ENCODE measurements at places on chromosomes 13 and 19. TPM values are rescaled to one million over a fixed set of nuclear protein-coding genes. Genes with fewer than 3 reads are reported as not detected.

DNA sequence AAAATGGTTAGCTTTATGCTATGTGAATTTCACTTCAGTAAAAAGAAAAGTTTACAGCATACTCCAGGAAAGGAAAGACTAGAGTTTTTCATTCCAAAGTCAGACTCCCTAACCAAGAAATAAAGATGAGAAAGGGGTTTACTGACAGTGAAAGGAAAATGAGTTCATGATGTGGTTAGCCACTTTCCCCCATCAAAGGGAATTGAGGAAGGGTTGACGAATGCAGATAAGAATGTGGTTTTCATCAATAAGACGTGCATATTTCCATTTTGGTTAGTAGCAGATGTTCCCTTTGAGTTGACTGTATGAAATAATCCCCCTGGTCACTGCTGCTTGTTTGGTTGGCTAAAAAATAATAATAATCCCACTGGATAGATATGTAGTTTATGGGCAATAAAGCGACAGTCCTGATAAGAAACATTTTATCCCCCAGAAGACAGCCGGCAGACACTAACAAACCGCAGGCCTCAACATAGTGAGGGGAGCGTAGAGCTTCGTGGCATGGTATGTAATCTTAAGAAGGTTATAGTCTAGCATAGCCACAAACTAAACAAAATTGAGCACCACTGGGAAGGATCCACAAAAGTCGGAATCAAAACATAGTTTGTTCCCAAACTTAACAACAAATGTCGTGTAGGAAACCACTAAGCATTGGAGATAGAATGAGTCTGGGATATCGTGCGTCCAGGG lies 114.8 kb downstream of the COL4A2 start:
- no peak overlapping the region for H3K27ac ChIP-seq
- no peak overlapping the region for H3K4me3 ChIP-seq
- no peaks in the 10 kb centered on the region for H3K36me3 ChIP-seq
- H3K4me1 ChIP-seq, result peaks cover 4% of the 10 kb centered on the region
- H3K27me3 ChIP-seq, result peaks cover 80% of the 10 kb centered on the region

GRCh38 chr13:88257706-88258105 lies 586.5 kb downstream of the SLITRK5 start:
- peaks cover 7% of the 10 kb centered on the region for H3K36me3 ChIP-seq
- no peak overlapping the region for H3K4me3 ChIP-seq
- H3K27ac ChIP-seq, result no peak overlapping the region
- no peak for DNase-seq
- no peaks in the 10 kb centered on the region for H3K4me1 ChIP-seq

DNA sequence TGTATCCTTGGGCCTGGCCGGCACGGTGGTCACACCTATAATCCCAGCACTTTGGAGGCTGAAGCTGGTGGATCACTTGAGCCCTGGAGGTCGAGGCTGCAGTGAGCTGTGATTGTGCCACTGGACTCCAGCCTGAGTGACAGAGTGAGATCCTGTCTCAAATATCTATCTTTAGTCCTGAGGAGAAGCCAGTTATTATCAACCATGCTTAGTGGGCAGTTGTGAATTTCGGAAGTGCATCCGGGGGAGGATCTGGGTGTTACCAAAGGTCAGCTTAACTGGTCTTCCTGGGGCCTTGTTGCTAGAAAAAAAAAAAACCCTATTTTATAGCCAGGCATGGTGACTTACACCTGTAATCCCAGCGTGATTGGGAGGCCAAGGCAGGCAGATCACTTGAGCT lies 9.6 kb downstream of the DHDH start:
- no peaks in the 10 kb centered on the region for H3K4me1 ChIP-seq
- H3K27ac ChIP-seq, result no peak overlapping the region
- H3K4me3 ChIP-seq, result no peak overlapping the region
- no peak for DNase-seq

DNA sequence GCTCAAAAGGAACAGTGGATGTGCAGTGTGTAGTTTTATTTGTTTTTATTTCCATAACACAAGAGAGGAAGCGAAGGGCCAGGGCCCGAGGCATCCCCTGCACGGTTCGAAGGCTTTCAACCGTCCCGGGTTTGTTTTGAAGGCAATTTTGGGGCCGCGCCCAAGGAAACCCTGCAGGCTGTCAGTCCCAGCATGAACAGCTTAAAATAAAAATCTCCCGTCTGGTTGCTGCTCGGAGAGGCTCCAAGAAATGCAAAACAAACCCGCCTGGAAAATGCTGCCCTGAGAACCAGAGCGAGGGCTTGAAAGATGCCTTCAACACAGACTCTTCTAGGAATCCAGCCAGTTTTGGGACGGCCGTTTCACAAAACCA lies 16.0 kb downstream of the LSM4 start:
- peak overlapping the region; percentile 98 for H3K27ac ChIP-seq
- no peaks in the 10 kb centered on the region for H3K27me3 ChIP-seq
- peaks cover 10% of the 10 kb centered on the region for H3K4me1 ChIP-seq
- no peak for DNase-seq
- no peaks in the 10 kb centered on the region for H3K36me3 ChIP-seq

DNA sequence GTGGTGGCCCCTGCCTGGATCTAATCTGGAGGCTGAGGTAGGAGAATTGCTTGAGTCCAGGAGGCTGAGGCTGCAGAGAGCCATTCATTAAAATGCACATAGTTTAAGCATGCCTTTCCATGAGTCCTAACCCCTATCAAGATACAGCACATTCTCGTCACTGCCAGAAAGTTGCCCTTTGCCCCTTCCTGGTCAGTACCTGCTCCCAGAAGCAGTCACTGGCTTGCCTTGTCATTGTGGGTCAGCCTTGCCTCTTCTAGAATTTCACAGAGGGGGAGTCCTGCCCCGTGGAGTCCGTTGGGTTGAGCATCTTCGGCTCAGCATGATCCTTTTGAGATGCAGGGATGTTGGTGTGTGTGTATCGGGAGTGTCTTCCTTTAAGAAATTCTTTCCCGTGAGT lies 10.8 kb downstream of the BICRA start:
- peaks cover 15% of the 10 kb centered on the region for H3K4me1 ChIP-seq
- no peaks in the 10 kb centered on the region for H3K36me3 ChIP-seq

Gene TLE2
- total RNA-seq, result 3.2 TPM

GRCh38 chr13:30806784-30807183 lies 71.4 kb downstream of the ALOX5AP start:
- H3K4me1 ChIP-seq, result peaks cover 7% of the 10 kb centered on the region
- no peak for DNase-seq
- H3K36me3 ChIP-seq, result no peaks in the 10 kb centered on the region
- no peak overlapping the region for H3K4me3 ChIP-seq
- no peaks in the 10 kb centered on the region for H3K27me3 ChIP-seq
